ENCODE measurements at places on chromosomes 12 and 14. TPM values are rescaled to one million over a fixed set of nuclear protein-coding genes. Genes with fewer than 3 reads are reported as not detected.

DNA sequence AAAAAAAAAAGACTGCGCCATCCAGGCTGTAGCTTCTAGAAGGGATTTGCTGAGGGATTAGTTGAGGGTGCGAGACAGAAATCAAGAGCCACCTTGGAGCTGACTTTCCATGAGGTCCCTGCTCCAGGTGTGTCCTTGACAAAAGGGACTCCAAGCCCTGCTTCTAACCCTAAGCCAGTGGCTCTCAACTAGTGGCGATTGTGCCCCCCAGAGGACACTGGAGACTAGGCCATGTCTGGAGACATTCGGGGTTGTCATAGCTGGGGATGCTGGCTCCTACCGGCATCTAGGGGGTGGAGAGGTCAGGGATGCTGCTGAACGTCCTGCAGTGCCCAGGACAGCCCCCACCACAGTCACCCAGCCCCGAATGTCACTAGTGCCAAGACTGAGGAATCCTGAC, 40.6 kb downstream of the SPRING1 start:
- DNase-seq = peak; percentile 49

DNA sequence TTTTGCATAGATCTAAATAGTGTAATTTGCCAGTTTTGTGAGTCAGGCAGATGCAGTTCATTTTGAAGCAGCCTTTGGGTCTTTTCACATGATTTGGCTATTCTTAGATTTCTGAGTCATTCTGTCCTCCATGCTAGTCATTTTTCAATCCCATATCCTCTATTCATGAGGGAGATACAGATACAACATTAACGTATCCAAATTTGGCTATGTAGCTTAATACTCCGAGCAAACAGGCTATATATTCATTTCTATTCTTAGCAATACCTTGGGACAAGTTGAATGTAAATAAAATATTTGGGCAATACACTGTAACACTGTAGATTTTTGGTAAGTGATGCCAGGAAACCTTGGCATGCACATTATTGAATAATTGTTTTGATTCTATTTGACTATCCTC, 270.7 kb upstream of the PDE3A start:
- no peak for DNase-seq

- peak; percentile 0 for DNase-seq
Observed at GRCh38 chr12:52523824-52524223, 3.6 kb upstream of the KRT5 start.

DNA sequence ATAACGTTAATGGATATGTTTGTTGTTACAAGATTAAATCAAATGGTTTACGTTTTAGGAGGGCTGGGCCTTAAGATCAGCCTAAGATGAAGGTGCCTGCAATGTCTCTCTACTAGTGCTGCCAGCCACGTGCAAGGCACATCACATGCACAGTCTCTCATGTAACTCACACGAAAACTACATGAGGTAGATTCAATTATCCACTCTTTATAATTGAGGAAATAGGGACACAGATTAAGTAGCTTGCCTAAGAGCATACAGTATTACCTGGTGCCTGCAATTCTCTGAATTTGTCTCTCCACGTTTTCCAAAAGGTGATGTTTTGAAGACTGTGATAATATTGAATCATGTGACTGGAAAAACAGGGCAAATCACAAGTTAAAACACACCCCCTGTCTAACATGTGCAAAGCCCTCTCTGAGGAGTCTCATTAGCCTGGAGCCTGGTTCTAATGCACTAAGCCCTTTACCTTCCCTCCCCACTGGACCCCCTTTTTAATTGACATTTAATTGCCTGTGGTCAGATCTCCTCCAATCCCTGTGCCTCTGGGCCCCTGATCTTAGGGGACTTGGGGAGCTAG, 14.6 kb upstream of the ATP2A2 start:
- no peak for DNase-seq

- no peak for DNase-seq
Observed at GRCh38 chr14:100640471-100641273, 53.5 kb upstream of the BEGAIN start.

DNA sequence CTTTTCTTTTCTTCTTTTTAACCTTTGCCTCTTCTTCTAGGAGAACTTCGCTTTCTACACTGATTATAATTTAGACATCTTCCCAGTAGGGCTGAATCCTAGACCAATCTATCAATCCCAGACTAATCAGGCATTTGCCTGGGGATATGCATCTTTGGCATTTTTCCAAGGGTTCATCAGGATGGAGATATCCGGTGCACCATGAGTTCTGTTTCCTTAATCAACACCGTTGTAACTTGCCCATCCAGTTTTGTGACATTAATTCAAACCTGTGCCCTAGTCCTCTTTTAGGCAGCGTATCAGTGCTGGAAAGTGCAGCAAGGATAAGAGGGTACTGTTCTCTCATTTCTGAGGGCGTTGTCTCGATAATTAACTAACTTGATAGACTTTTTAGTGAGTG, 617 bp upstream of the MGP start:
- DNase-seq = no peak

GRCh38 chr12:92745856-92746550, 43.2 kb downstream of the PLEKHG7 start:
- DNase-seq = no peak

DNA sequence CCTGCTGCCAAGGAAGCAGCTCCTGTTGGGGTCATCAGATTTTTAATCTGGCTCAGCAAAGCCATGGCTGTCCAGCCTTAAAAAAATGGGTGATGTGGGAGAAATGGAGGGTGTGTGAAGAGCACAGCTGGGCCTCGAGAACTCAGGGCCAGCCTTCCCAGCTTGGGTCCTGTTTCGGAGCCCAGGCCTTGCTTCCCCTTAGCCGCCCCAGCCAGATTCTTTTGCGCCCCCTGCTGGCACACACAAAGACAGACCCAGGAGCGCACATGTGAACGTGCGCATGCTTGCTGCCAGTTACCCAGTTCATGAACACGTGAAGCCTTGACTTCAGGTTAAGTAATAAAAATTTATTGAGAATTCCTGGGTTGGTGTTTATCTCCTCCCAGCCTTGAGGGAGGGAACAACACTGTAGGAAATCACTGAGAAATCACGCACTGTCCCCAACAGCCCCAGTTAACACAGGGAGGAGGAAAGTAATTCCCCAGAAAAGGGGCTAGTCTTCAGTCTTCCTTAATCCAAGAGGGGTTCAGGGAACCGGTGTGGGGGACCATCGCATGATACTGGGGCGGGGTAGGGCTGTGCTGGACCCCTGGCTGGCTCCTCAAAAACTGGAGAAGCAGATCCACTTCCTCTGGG, 5.3 kb downstream of the PHB2 start:
- peak; percentile 86 for DNase-seq

The GPD1 gene
- not detected for total RNA-seq

GRCh38 chr12:132391326-132392041, 62.1 kb upstream of the GALNT9 start:
- no peak for DNase-seq

- no peak for DNase-seq
Observed at GRCh38 chr12:14995583-14996425, 23.0 kb downstream of the PDE6H start.

- no peak for DNase-seq
Observed at GRCh38 chr12:127629066-127629820, 637.7 kb upstream of the TMEM132C start.

DNA sequence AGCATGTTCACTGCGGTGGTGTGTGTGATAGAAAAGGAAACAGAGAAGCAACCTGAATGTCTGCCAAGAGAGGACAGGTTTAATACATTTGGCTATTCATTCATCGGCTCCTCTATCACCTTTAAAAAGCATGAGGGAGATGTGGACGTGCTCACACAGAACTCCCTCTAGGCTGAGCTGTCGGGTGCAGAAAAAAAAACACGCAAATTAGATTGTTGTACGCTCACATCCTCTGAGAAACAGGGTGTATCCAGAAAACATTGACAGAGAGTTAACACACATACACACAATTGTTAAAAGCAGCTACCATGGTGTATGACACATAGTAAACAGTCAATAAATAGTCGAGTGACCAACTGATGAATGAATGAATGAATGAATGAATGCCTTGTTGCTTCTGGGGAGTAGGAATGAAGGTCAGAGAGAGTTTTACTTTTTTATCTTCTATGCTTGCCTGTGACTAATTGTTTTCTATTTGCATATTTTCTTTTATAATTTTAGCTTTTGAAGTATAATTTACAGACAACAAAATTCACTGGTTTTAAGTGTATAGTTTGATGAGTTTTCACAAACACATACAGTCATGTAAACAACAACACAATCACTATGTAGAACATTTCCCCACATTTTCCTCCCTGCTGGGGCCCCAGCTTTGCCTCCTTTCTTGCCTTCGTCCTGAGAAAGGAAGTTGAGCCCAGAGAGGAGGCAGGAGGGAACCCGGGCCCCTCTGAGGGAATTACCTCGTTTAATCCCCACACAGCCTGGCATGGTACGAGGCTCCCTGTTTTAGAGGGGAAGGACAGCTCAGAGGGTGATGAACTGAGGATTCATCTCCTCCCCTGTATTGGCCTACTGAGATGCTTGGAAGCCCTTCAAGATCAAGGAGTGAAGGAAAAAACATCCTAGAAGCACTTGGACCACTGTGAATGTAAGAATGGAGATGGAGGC, 19.7 kb upstream of the FAM222A start:
- DNase-seq = no peak

DNA sequence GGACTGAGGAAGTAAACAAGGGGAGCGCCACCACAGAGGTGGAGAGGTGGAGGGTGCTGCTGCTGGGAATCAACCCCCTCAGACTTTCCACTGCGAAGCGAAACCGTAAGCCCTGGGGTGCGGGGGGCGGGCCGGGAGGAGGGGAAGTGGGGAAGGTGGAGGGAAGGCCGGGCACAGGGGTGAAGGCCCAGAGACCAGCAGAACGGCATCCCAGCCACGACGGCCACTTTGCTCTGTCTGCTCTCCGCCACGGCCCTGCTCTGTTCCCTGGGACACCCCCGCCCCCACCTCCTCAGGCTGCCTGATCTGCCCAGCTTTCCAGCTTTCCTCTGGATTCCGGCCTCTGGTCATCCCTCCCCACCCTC, at the start of gene LAG3:
TSS of gene LAG3 (plus strand) at position 190 of the 365 bp plus-strand sequence. CDS start 333 bp downstream, outside the sequence.
- DNase-seq = no peak

The CDKL1 gene
- total RNA-seq = 19.0 TPM

The ATP2B1 gene
- 33.0 TPM for total RNA-seq

GRCh38 chr14:99440278-99440677, 40.4 kb downstream of the SETD3 start:
- DNase-seq = no peak

The ALX1 gene
- 3.1 TPM for total RNA-seq

- DNase-seq = no peak
Observed at GRCh38 chr14:89589400-89590118, 172.5 kb upstream of the FOXN3 start.

- no peak for DNase-seq
Observed at GRCh38 chr12:124073356-124074035, 100.5 kb downstream of the ZNF664 start.

- no peak for DNase-seq
Observed at GRCh38 chr12:120847814-120848213, 56.3 kb downstream of the SPPL3 start.

The GTF2H3 gene
- total RNA-seq = 23.1 TPM

GRCh38 chr12:95959107-95959506, 16.0 kb downstream of the AMDHD1 start:
- no peak for DNase-seq

DNA sequence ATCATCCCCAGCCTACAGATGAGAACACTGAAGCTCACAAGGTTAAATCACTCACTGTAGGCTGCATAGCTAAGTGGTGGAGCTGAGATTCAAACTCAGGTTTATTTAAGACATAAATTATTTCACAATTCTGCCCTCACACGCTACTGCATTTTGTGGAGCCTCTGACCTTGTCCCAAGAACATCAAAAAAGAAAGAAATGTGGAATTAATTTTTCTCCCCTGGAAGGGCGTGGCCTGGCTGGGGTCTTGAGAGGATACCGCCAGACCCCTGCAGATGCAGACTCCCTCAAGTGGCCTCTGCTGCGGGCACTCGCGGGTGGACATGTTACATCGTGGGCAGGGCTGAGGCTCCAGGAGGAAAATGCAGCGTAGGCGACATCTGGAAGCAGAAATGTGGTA, 40.6 kb downstream of the LTBP2 start:
- DNase-seq = no peak

All from endothelial cell (in vitro differentiated cells).